ENCODE measurements at places on chromosomes 3 and 15. TPM values are rescaled to one million over a fixed set of nuclear protein-coding genes. Genes with fewer than 3 reads are reported as not detected.

- no peak for DNase-seq
Observed at GRCh38 chr3:11284011-11284410, 11.8 kb downstream of the ATG7 start.

IGSF11 gene
- 0.71 TPM for total RNA-seq

- DNase-seq = no peak
Observed at GRCh38 chr3:89925976-89926375, 818.6 kb downstream of the EPHA3 start.

DNA sequence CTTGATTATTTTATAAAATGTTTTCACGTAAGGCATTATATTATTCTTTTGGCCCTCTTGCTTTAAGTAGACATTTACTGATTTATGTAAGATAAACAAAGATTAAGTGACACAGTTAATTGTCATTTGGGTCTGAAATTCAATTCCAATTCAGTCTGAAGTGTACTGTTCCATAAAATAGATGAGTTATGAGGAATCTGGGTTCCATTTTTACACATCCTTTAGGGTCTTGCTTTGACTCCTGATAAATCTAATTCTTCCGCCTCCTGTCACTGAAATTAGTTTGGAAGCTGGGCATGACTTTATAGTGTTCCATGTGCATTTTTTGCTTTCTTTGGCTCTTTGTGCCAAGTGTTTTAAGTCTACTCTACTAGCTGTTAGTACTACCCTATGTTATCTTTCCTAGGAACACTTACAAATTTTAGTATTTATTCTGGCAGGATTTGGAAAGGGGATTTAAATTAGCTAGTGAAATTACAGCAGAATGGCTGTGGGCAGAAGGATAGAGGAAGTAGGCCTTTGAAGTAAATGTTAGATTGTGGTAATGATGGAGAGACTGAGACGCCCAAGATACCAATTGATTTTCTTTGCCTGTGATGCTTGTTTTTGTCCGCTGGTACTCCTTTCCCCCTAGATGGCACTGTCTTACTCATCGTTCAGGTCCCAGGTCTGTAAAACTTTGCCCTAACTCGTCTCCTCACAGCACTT is 14.3 kb downstream of the ARL8B start:
- DNase-seq = no peak

RPS17 gene
- total RNA-seq = 1,033 TPM

DNA sequence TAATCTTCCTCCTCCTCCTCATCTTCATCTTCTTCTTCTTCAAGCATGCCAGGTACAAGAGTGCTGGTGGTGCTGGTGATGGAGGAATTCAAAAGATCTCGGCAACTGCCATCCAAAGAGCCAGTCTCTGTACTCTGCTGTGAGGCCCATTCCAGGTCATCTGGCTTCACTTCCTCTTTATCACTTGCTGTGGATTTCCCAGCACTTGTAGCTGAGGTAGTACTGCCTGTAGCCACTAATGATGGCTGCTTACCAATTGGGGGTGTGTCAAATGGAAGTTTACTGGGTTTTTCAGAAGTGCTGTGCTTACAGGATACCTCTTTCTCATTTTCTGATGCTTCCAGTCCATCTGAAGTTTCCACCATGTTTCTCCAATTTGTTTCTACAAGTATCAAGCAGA is 28.8 kb upstream of the SHC4 start:
- DNase-seq = no peak

GRCh38 chr3:50885070-50885850 is 210.5 kb downstream of the DOCK3 start:
- no peak for DNase-seq

CLDN18 gene
- not detected for total RNA-seq

NTRK3 gene
- 84.9 TPM for total RNA-seq

SORD gene
- 6.6 TPM for total RNA-seq

GRCh38 chr15:92346063-92346462 is 47.6 kb upstream of the ST8SIA2 start:
- DNase-seq = no peak

- DNase-seq = no peak
Observed at GRCh38 chr3:10292505-10293419, at the start of gene GHRL. GHRL (minus strand) TSS chr3:10292947; CDS start chr3:10290180, 2,767 bp downstream.

DNA sequence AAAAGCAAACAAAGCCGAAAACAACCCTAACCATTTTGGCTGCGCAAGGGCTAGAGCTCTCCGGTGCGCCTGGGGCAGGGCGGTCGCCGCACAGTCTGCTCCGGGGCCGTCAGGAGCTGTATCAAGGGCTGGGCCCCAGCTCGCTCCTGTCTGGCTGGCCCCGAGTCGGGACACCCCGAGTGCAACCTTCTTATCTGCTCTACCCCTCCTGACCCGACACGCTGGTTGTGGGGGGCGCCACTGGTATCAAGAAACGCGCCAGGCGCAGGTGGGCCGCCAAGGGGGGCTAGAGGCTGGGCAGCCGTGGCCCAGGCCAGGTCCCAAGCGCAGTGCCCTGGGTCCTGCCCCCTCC is 36.0 kb downstream of the NR2F2 start:
- DNase-seq = no peak

DNA sequence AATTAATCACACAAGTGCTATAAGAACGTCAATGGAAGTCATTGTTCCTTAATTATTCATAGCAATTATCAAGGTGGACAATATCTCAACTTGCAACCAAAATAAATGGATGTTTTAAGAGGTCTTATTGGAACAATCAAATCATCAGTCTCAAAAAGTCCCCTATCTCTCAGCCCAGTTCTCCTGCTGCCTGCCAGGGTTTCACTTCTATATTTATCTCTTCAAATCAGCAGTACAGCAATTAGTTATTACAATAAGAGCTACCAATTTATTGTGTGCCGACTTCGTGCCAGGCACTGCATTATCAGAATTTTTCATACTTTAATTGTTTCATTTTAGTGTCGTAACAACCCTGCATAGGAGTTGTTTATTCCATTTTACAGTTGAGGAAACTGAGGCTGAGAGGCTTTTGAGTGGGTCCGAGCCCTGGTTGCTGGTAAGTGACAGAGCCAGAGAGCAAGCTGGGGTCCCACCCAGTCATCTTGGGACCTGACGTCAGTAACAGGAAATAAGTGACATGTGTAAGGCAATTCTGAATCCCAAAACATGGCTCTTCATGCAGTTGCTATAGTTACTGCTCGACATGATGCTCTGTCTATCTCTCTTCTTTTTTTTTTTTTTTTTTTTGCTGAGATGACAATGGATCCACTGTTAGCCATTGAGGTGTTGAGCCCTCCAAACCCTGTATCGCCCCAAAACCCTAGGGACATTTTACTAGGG is 8.8 kb upstream of the KCTD6 start:
- no peak for DNase-seq

DNA sequence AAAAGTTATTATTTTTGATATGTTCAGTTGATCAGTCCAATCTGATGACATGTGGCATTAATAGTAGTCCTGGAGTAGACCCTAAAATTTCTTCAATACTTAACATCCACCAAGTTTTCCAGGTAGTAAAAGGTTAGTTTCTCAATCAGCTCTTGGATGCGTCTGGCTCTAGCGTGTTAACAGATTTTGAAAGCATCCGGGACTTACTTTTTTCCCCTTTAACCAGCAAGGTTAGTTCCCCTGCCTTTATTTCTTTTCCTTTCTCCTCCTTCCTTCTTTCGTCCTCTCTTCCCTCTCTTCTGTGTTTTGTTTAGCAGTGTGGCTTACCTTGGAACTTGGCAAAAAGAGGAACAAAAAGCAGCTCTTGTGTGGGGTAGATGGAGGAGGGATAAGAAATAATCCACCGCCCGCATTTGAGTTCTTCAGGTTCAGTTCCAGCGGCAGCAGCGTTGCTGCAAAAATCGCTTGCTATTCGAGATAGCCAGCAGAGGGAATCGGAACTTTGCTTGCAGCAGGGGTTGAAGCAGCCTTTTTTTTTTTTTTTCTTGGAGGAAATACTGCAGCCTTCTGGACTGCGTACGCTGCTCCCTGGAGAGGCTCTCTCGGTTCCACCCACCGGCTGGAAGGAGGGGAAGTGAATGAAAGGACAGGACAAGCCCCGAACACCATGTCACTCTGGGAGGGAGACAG is at the start of gene RBMS3:
Gene RBMS3, plus strand, starts transcription at position 668 of the 690 bp plus-strand sequence.
- peak; percentile 81 for DNase-seq

GOLGA6L10 gene
- total RNA-seq = 3.1 TPM

DNA sequence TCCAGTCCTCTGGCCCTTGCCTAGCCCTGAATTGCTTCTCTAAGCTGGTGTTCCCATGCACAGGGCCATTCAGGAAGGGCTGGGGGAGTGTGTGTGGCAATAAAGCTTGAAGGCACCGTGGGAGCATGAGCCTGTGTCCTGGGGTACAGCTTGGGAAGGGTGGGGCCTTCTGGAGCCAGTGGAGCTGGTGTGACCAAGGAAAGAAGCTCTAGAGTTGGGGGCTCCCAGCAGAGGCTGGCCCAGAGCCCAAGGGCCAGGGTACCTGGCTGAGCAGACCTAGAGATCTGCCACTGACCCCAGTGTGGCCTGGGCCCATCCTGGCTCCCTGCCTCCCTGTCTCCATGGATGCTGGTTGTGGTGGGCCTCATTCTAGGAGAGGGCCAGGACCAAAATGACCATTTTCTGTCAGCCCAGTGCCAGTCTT is 8.1 kb downstream of the ABTB1 start:
- DNase-seq = no peak

DNA sequence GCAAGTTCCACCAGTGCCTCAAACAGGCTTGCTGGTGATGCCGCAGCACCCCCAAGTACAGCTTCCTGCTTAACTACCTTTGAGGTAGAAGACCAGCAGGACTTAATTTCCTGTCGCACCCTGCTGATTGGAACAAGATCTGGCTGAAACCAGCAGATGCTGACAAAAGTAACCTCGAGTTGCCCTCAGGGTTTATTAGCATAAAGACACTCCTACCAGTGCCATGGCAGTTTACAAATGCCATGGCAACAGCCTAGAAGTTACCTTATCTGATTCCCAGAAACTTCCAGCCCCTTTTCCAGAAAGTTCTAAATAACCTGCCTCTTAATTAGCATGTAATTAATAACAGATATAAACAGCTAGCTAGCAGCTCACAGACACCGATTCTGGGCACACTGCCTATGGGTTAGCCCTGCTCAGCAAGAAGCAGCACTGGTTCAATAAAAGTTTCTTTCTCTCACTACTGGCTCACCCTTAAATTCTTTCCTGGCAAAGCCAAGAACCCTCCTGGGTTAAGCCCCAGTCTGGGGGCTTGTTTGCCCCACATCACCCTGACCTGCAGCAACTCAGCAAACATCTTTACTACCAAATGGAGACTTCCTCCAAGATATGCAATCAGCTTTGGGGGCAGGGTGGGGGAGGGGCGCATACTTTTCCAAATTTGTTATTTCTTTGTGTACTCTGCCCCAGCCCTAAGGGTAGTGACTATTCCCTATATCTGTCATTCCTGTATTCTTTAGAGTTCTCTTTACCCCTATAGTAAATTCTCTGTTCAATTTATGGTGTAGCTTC is 54.2 kb downstream of the MAP4 start:
- DNase-seq = no peak

DNA sequence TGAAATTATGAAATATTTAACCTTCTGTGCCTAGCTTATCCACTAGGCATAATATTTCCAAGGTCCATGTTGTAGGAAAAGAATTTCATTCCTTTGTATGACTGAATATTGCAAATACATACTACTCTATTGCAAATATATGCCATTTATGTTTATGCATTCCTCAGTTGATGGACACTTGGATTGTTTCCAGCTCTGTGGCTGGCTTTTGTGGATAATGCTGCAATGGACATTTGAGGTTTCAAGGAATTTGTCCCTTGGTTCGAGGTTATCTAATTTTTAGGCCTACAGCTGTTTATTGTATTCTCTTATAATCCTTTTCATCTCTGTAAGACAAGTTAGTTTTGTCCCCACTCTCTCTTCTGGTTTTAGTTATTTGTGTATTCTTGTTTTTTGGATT is 7.7 kb upstream of the AADACL2 start:
- no peak for DNase-seq

UPK1B gene
- total RNA-seq = 1.8 TPM

GRCh38 chr3:175108613-175109151 is 249.5 kb downstream of the NAALADL2 start:
- DNase-seq = no peak

- no peak for DNase-seq
Observed at GRCh38 chr3:11434563-11435096, 162.4 kb downstream of the ATG7 start.

HTR3E gene
- not detected for total RNA-seq

FOXB1 gene
- total RNA-seq = not detected

SCAANT1 gene
- total RNA-seq = not detected

GRCh38 chr3:109234300-109234699 is 82.0 kb downstream of the DPPA2 start:
- no peak for DNase-seq

DNA sequence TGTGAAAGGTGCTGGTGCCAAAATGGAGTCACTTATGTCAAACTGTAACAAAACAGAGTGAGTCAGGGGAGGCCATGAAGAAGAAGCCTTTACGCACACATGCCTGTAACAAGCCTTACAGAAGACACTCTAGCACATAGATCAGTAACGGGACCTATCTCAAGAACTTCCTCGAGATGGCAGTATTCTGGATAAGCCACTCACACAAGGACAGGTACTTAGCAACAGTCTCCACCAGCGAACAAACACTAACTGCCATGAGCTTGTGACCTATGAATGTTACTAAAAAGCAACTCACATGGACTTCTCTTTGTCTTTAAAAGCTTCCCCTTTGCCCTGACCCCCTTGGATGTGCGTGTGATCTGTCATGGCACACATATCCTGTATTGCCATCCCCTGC is 235.1 kb downstream of the CD47 start:
- DNase-seq = no peak

DNA sequence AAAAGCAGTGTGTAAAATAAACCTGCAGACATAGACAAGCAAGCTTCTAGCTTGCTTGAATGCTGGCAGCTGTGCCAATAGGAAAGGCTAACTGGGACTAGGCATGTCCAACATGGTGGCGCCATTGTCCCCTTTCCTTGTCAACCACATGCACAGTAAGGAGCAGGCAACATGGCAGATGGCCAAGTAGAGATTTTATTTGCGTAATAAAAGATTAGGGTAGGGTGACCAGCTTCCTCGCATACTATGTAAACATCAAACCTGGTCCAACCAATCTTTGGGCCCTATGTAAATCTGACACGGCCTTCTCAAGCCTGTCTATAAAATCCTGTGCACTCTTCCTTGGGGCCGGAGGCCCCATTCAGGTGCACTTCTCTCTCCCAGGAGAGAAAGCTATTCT is 575.4 kb upstream of the GOLIM4 start:
- DNase-seq = no peak

- no peak for DNase-seq
Observed at GRCh38 chr3:49386056-49386756, 25.6 kb downstream of the RHOA start.

SCG5 gene
- total RNA-seq = 3.3 TPM

CCRL2 gene
- total RNA-seq = 4.4 TPM

DNA sequence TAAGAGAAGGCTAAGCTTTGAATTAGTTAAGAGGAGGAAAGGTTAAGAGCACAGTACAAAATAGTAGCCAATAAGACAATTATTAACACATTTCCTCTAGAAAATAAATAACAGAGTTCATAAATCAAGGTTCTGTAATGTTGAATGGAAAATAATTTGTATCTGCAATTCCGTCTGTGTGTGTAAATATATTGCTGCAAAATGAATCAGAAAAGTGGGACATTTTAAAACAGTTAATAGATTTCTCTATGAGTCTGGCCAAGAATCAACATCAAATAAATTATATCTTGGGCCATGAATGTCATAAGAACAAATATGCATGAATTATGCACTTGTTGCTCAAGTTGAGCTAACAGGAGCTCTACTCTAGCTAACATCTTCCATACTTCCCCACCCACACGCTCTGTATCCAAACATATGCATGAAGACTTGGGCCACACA is 14.2 kb upstream of the SUCNR1 start:
- no peak for DNase-seq
